Activated naive CD4-positive, alpha-beta T cell treated with anti-CD3 and anti-CD28 coated beads, Interleukin-2, amount 50 U/mL, for 16 hours (primary cell): ENCODE measurements at places on chromosomes 5 and 9.

GRCh38 chr5:176854164-176854563 is 43.8 kb downstream of the UNC5A start:
- DNase-seq: no peak

DNA sequence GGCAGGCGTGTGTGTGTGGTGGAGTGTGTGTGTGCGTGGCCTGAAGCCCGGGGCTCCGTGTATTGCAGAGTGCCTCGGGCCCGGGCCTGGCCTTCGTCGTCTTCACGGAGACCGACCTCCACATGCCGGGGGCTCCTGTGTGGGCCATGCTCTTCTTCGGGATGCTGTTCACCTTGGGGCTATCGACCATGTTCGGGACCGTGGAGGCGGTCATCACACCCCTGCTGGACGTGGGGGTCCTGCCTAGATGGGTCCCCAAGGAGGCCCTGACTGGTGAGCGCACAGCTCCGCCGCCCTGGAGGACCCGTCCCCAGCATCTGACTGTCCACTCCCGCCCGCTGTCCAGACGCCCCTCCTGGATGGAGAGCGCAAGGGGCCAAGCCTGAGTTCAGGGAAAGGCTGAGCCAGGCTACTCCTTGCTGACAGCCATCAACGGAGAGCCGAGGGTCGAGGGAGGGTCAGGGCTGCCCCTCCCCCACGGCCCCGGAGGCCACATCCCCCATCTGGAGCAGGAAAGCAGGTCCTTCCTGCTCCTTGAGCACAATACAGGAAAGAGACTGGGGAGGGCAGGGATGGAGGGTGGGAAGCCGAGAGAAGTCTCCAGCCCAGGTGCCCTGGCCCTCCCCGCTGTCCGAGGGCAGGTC is 18.4 kb downstream of the SLC6A18 start:
- DNase-seq: no peak

GRCh38 chr9:79633558-79633957 is 61.8 kb downstream of the TLE4 start:
- DNase-seq: no peak

DNA sequence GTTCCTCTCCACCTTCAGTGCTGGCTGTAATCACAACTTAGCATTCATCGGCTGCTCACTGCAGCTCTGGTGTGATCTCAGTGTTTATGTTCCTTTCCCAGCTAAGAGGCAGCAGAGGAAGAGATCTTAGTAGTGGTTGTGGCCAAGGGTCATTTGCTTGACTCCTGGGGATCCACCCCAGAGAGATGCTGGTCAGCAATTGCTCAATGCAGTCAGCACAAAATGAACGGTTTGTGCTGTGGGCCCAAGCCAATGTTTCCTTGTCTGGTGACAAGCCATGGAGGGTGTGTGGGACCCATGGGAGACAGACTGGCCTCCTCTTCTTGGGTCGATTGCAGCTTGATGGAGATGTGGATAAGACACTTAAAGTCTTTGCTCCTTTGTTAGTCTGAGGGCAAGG is 16.1 kb upstream of the FRMD3 start:
- DNase-seq: no peak

- DNase-seq: no peak
These were observed 50.2 kb upstream of the VDAC1 start for GRCh38 chr5:134055015-134055414.

GRCh38 chr9:89177944-89178829 is at the start of gene SHC3:
Gene SHC3, minus strand, starts transcription at chr9:89178818. Its CDS starts 358 bp downstream, at chr9:89178460.
- no peak for DNase-seq

GRCh38 chr5:91162534-91163381 is 220.4 kb downstream of the ARRDC3 start:
- peak; percentile 62 for DNase-seq

DNA sequence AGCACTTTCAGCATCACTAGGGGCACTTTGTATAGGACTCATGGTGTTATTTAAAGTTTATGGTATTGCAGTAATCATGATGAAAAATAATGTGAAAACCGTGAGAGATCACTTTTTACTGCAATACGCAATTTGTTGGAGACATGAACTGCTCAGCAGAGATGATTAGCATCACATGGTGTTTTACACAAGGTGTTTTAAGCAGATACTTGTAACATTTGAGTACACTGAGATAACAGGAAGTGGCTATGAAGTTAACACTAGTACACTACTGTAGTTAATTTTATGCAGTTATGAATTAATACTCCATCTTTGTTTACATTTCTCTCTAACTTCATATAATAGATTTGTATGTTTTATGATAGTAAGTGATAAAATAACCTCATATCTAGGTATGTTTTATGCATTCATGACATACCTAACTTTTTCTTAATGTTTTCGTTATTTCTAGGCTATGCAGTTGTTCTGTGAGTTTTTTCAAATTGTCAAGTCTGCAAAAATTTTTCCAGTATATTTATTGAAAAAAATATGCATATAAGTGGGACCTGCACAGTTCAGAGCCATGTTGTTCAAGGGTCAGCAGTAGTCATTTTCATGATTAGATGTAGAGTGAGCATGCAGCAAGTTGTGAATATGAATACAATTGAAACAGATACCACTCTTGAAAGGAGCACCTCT is 13.0 kb downstream of the SUB1 start:
- no peak for DNase-seq

DNA sequence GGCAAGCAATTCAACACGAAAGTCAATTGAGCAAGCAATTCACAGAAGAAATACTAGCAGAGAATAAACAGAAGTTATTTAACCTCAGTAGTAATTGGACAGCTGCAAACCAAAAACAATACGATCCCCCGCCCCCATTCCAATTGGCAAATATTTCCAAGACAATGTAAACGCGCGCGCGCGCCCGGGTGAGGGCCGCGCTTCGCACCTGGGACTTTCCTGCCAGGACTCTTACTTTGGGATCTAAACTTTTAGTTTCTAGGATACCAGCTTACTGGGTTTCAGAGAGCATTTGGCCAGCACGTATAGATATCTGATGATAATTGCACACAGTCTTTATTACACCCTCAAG is 8.6 kb downstream of the RUFY1 start:
- DNase-seq: no peak

- DNase-seq: no peak
These were observed 98.7 kb downstream of the RANBP17 start for GRCh38 chr5:170960567-170960966.

GRCh38 chr9:95509851-95510708 is 6.7 kb downstream of the PTCH1 start:
- DNase-seq: no peak

DNA sequence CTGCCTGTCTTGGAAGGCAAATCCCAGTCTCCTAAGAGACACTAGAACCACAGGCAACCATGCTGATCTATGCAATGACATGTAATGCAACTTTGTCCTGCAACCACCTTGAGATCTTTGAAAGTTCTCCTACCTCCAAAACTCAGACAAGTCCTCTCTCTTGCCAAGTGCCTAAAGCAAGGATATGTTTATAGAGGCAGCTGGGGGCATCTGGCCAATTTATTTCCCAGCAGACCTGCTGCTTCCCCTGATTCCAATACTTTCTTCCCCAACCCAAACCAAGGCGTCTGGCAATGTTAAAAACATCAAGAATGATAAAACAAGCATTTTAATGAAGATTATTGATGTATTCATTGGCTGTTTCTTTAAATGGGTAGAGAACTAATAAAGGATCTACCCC is 138.4 kb downstream of the DOCK8 start:
- no peak for DNase-seq

- DNase-seq: no peak
These were observed 634.4 kb upstream of the WWC1 start for GRCh38 chr5:167657016-167657415.

- DNase-seq: no peak
These were observed 51.7 kb upstream of the TUT7 start for GRCh38 chr9:86405926-86406325.

DNA sequence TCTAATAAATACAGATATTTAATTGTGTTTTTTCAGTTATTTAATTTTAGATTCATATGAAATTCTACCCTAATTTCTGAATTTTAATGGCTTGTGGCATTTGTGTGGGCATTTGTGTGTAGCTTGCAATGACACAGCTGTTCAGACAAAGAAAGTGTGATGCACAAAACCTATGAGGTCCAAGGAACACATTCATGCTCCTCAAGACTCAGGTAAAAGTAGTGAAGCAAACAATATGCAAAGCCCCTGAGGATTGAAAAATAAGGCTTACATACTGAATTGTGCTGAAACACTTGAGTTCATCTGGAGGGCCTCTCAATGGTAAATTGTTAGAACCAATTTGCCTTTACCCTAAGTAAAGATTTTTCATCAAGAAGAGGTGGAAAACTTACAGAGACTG is 28.1 kb downstream of the IL7R start:
- no peak for DNase-seq

DNA sequence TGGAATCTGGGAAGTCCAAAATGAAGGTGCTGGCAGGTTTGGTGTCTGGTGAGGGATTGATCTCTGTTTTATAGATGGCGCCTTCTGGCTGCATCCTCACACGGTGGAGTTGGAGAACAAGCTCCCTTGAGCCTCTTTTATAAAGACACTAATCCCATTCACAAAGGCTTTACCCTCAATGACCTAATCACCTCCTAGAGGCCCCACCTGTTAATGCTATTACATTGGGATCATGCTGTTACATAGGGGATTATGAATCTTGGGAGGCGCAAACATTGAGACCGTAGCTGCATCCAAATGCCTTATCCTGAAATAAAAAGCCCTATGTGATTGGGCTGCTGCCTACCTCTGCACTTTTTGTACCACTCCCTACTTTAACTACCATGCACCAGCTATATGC is 197.1 kb upstream of the HMHB1 start:
- no peak for DNase-seq

- DNase-seq: no peak
These were observed 482.0 kb downstream of the DMRT2 start for GRCh38 chr9:1532171-1532570.

- DNase-seq: no peak
These were observed 49.8 kb downstream of the FSTL4 start for GRCh38 chr5:133562554-133562953.

DNA sequence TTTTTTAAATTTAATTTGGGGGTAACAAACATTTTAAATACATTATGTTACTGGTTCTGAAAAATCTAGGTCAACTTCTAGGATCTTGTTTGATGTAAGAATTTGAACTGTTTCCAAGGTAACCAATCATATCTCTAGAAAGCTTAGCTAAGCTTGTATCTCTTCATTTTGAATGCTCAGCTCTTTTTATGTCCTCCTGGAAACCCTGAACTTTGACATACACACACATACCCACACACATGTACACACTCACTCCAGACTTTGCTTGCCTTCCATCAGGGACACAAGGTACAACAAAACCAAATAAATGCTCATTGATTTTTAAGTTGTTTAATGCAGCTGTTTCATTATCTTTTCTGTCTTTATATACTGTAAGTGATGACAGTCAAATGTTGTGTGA is 178.5 kb downstream of the RAB3C start:
- DNase-seq: no peak

DNA sequence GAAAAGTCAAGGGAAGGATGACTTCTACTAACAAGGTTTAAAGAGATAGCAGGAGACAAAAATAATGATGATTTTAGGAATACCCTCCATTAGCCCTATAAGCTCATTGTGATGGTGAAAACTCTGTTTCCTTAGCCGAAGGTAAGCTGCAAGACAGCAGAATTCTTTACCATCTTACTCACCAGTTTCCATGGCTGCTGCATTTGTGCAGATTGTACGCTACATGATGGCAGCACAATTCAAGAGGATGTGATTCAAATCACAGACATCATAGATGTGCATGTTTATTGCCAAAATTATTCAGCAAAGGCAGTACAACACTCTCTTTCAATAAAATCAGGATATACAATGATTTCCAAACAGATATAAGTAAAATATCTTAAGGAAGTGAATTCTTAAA is 175.6 kb downstream of the SPATA31D1 start:
- DNase-seq: no peak

DNA sequence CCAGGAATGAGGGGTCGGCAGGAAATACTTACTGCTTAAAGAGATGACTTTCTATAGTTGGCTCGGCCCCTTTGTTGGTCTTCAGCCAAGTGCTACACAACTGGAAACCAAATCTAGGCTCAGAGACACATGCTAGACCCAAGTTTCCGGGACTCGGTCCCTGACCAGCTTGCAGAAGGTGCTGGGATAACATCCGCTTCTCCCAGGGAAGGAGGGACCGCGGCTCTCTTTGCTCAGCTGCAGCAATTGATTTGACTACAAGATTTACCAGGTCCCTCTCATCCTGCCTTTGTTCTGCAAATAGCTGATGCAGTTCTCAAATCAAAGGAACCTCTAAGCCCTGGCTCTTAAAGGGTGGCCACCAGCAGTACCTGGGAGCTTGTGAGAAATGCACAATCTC is 314.7 kb downstream of the MLLT3 start:
- no peak for DNase-seq

DNA sequence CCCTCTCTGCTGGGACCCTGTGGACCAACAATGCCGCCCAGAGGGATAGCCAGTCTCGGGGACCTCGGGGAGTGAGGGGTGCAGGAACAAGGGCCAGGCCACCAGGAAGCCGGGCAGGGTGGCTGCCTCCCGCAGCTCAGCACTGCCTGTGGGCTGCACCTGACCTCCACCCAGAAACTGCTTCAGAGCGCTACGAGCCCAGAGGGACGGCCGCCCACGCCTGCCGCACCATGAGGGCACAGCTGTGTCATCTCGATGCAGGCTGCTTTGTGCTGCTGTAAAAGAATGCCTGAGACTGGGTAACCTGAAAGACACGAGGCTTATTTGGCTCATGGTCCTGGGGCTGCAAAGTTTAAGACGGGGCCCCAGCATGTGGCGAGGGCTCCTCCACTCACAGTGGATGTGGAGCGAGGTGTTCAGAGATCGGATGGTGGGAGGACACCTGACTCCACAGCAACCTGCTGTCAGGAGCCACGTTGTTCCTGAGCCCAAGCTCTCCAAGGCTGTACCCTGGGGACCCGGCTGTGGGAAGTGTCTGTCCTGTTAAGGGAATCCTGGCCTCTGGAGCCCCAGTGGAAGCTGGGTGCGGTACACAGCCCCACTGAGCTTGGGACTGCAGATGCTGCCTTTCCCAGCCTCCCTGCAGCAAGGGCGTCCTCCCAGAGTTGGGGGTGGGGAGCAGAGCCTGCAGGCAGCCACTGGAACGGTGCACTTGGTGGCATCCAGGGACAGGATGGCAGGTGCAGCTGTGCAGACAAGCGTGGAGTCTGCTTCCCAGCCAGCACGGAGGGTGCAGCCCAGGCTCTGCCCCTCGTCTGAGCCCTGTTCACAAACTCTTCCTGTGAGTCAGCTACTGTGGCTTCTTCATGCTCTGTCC is 11.8 kb upstream of the ZDHHC11 start:
- DNase-seq: no peak

DNA sequence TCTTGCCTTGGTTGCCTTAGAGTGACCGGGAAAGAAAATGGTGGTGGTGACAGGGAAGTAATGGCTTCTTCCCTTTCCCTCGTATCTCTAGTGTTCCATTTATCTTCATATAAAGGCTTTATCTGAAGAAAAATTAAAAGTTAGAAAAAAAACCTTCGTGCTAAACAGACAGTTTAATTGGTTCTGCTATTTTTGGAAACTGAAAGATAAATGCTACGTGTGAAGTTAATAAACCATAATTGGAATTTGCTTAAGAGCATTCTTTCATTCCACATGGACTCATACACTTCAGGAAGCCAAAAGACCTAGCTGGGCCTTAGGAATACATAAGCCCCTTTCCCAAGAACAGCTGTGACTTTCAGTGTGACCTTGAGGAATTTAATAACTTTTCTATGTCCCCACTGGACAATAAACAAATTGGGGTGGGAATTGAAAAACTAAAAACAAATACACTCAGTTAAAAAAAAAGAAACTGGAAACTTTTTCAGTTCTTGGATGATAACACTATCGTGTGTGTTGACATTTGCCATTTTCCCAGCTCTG is 818.8 kb upstream of the WWC1 start:
- DNase-seq: no peak
